C1 segment of cervical spinal cord (tissue), 14 donors: ENCODE measurements at places on chromosomes 6 and 20.
A peak's percentile ranks its signal among the peaks of the same experiment; 100 is the strongest.

- DNase-seq = no peak
Observed at GRCh38 chr20:44955270-44955669, 4.9 kb downstream of the TOMM34 start.

GRCh38 chr6:68729377-68729903 lies 94.4 kb downstream of the ADGRB3 start:
- DNase-seq = peak; percentile 22

DNA sequence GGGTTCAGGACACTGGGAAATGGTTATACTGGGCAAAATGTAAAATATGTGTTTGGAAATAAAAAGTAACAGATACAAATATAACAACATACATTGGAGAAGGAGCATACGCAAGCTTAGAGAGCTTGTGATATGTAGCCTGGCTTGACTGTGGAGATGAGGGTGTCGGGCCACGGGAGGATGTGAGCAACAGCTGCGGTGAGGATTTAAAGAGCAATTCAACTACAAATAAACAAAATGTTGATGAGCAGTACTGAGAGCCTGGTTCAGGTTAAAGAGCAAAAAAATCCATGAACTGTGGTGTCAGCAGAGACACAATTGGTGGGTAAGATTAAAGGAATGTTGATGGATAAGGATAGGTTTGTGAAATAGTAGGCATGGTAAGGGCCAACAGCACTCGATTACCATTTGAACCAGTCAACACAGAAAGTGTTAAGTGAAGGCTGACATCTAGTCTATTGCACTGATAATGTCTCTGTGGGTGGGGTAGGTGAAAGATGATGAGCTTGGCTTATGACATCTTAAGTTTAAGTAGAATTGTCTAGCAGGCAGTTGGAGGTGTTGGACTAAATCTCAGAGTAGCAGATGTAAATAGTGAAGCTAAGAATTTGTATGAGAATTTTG lies 723.2 kb downstream of the EPM2A start:
- no peak for DNase-seq

GRCh38 chr20:24138196-24138857 lies 149.7 kb upstream of the GGTLC1 start:
- DNase-seq = no peak

GRCh38 chr6:159174263-159174969 lies 5.2 kb downstream of the FNDC1 start:
- peak; percentile 23 for DNase-seq

DNA sequence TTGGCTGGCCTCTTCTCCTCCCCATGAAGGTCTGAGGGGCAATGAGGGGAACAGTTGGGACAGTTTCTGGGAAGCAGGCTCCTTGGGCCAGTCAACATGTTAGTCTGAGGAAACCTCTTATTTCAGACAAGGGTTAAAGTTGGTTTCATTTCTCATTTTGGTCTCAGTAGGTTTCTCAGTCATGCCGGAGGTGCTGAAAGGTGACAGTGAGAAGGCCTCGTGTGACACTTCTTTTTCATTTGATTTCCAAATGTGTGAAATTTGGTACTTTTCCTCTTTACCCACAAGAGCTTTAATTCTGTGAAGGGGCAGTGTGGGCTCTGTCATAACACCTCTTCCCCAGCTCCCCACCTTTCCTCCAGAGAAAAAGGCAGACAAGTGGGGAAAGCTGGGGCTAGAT lies 7.5 kb upstream of the GLP1R start:
- no peak for DNase-seq

DNA sequence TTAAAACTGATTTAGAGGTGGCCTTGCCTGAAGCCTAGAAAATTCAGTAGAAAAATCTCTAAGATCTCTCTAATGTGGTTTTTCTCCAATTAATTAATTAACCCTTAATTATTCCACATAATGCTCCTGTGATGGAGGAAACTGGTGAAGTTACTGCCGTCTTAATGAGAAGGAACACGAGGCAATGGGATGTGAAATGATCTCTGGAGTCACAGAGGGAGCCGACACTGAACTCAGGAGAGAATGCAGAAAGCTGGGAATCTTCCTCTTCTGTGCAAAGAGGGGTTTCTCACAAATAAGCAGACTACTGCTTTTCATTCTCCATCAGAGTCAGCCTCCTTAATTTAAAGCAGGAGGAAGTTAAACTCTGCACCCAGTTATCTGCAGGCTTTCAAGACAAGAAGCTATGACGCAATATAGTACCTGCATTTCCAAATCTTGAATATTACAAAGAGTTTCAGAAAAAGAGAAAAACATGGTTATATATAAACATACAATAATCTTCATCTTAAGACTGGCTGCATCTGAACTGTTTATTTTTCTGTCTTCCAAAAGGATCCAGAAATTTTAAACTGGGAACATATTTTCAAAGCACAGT lies 18.1 kb upstream of the SNRPB2 start:
- no peak for DNase-seq

DNA sequence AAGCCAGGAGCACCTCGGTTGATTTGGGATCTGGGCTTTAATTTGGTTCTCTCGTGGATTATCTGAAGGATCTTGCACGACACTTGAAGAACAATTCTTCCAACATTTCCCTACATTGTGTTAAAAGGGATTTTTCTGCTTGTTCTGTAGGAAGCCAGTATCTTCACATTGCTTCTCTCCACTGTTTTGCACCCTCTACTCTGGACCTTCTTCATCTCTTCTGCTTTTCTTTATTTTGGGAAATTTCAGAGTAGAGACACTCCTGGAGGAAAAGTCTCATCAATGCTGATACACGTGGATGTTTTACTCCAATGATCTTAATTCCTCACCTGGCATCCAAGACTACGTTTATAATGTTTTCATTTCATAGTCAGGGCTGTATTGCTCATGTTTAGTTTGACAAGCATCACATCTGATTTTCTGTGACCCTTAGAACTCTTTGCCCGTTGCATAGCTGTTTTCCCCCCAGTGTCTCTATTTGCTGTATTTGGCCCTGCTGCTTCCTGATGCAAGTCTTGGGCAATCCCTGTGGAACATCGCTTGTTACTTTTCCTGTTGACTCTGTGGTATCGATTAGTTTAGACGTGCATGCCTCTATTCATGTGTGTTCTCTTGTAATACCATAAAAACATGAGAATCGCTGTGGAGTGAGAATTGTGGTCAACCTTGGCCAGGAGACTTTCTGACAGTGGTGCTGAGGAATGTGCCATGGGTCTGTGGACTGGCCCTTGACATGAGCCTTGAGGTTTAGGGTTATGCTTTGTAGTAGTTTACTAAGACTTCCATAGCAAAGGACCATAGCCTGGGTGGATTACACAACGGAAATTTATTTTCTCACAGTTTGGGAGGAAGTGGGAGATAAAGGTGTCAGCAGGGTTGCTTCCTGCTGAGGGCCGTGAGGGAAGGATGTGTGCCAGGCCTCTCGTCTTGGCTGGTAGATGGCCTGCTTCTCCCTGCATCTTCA lies 12.5 kb downstream of the PLCB1 start:
- DNase-seq = no peak

DNA sequence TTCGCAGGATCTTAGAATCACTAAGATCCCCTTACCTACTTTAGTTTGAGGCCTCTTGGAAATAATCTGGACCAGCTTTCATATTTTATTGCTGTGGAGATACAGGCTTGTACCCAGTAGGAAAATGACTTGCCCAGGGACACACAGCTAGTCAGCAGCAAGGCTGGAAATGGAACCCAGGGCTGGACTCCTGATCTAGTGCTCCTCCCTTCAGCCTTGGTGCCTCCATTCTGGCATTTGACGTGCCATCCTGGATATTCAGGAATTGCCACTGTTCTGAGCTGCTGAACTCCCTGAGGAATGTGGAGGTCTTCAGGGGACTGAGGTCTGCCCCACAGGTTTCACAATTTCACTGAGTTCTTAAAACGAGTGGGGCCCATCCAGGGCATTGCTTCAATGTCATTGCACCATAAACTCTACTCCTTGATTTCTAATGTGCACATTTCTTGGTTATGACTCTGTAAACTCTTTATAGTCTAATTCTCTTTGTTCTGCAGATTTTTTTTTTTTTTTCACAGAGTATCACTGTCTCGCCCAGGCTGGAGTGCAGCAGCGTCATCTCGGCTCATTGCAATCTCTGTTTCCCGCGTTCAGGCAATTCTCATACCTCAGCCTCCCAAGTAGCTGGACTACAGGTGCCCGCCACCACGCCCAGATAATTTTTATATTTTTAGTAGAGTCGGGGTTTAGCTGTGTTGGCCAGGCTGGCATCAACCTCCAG lies 26.7 kb upstream of the CDKN1A start:
- DNase-seq = no peak

- no peak for DNase-seq
Observed at GRCh38 chr20:18011482-18011881, 42.7 kb downstream of the MGME1 start.

- no peak for DNase-seq
Observed at GRCh38 chr6:27174958-27175357, 72.5 kb upstream of the PRSS16 start.

DNA sequence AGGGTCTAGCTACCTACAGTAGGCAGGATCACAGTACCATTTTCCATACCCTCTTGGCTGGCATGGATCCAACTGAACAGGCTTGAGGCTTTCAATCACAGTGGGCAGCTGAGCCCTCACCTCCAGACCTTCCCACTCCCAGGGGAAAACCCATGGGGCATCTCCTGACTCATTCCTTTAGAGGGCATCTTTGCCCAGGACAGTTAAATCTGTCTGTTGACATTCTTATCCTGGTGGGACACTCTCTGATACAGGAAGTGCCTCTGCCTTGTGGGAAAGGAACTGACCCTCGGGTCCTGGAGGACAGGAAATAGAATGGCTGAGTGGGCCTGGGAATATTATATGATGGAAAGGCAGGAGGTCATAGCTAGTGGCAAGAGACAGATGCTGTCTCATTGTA lies 10.2 kb upstream of the EPB41L1 start:
- no peak for DNase-seq

DNA sequence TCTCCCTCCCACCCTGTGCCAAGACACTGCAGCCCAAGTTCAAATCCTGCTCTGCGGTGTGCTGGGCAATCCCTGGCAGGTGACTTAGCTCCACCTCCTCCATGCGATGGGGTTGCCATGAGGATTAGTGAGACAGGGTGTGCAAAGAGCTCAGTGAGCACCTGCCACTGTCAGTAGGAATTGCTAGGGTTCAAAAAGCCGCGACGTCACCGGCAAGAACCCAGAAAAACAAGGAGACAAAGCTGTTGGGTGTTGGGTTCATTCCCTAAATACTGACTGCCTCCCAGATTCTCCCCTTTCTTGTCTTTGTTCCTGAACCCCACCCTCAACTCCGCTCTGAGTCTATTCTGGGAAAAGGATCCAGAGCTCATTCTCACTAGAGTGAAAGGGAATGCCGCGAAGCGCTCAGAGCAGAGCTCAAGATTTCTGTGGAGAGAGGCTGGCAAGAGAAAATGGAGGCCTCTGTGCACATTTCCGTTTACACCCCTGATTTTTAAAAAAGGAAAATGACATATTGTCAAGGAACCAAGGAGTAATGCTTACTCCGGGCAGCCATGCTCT lies 13.3 kb downstream of the PMEPA1 start:
- no peak for DNase-seq

- DNase-seq = no peak
Observed at GRCh38 chr6:24991810-24992467, 56.2 kb upstream of the RIPOR2 start.

- no peak for DNase-seq
Observed at GRCh38 chr20:48791666-48792071, 36.1 kb downstream of the PREX1 start.

DNA sequence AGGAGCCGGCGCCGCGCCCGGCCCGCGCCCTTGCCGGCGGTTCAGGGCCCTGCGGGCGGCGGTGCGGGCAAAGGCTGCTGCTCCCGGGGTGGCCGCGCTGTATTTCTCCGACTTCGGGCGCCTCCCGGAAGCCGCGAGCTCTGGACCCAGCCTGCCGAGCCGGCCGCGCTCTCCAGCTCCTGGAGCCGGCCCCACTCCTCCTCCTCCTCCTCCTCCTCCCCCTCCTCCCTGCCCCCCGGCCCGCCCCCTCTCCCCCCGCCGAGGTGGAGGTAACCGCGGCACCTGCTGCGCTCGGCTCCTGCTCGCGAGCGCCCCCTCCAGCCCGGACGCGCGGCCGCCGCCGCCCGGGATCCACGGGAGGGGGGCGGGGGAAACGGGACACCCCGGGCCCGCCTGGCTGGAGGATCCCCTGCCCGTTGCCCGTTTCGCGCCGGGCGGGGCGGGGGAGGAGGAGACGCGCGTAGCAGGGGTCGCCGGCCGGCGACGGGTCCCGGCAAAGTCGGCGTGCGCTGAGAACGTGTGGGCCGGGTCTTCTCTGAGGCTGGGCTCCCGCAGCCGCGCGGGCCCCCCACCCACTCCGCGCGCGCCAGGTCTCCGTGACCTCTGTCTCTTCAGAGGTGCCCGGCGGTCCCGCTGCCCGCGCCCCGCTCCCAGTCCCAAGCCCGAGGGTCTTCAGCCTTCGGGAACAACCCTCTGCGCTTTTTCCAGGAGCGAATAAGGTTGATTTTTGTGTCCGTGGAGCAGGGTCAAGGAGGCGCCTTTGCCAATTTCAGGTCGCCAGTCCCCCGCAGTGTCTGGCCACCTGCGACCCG lies at the start of gene SLC22A23:
SLC22A23 (minus strand) TSS at position 153 of the 812 bp plus-strand sequence. CDS start 491 bp downstream, outside the sequence.
- peak; percentile 59 for DNase-seq
